ENCODE measurements at places on chromosomes 16 and 17.

- DNase-seq: no peak
Observed at GRCh38 chr16:2963723-2964474, at the start of gene KREMEN2. Gene KREMEN2, plus strand, starts transcription at chr16:2964275. Its CDS starts 246 bp downstream, at chr16:2964521.

- no peak for DNase-seq
Observed at GRCh38 chr16:1655909-1656807, 21.9 kb upstream of the JPT2 start.

DNA sequence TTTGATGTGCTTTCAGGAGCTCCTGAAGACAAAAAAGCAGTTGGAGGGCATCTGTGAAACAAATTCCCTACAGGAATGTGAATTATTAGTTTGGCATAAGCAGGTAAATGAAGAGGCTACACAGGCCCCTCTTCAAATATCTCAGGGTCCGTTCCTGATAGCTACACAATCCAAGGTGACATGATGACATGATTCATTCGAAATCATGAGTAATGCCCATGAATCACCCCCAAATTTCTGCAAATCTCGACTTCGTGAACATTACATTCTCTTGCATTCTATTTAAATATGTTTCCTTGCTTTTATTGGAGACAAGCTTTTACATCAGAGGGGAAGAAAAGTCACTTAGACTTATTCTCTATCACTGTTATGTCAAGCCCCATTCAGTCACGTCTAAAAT lies 22.3 kb downstream of the GAN start:
- no peak for DNase-seq

GRCh38 chr17:43094129-43094835 lies 30.9 kb downstream of the BRCA1 start:
- no peak for DNase-seq

GRCh38 chr16:86082418-86083030 lies 183.6 kb downstream of the IRF8 start:
- DNase-seq: no peak

- no peak for DNase-seq
Observed at GRCh38 chr16:68009157-68009735, 6.5 kb downstream of the DPEP2NB start.

DNA sequence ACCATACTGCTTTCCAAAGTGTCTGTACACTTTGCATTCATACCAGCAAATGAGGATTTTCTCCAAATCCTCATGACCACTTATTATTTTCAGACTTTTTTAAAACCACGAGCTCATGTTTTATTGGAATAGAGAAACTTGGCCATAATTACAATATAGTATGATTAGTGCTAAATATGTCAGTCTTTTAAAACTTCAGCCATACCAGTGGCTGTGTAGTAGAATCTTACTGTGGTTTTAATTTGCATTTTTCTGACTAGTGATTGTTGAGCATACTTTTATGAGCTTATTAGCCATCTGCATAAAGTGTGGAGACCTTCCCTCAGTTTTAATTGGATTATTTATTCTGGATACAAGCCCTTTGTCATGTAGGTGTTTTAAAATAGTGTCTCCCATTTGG lies 57.8 kb downstream of the NLK start:
- DNase-seq: no peak

DNA sequence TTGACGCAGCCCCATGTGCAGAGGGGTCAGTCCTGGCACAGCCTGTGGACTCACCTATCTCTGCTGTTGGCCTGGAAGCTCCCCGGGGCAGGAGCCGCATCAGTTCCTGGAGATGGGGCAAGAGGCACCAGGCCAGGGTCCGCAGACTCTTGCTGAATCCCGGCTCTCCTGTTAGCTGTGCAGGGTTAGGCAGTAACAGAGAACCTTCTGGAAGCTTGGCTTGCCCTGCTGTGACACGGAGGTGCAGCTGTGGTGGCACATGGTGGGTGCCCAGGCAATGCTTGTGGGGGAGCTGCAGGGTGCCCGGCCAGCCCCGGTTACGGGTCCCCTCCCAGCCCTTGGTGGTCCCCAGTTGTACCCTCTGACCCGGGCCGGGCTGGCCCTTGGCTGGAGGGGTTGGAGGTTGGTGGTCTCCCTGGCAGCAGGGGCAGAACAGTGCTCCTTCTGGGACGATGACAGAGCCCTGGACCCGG lies 26.0 kb upstream of the ZNF469 start:
- no peak for DNase-seq

DNA sequence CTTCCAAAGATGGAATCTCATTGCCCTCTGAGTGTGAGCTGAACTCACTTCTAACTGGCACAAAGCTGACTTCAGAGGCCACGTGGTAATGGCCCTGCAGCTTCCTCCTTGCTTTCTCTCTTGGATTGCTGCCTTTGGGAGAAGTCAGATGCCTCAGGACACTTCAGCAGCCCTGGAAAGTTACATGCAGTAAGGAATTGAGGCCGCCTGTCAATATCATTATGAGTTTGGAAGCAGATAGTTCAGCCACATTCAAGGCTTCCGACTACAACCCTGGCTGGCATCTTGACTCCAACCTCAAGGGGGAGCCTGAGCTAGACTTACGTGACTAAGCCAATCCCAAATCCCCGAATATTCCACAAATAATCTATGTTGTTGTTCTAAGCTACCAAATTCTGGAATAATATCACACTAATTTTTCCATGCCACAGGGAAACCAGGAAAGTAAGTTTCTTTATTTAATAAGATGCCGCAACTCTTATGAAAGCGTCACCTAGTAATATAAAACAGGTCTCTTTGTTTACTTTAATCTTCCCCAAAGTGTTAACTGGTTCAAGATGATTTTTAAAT lies 13.6 kb downstream of the CEP20 start:
- no peak for DNase-seq

GRCh38 chr17:4342535-4342934 lies 23.9 kb downstream of the UBE2G1 start:
- no peak for DNase-seq

- DNase-seq: no peak
Observed at GRCh38 chr16:50599494-50599893, 51.3 kb downstream of the NKD1 start.

- DNase-seq: no peak
Observed at GRCh38 chr17:65550075-65550662, 11.3 kb downstream of the AXIN2 start.

DNA sequence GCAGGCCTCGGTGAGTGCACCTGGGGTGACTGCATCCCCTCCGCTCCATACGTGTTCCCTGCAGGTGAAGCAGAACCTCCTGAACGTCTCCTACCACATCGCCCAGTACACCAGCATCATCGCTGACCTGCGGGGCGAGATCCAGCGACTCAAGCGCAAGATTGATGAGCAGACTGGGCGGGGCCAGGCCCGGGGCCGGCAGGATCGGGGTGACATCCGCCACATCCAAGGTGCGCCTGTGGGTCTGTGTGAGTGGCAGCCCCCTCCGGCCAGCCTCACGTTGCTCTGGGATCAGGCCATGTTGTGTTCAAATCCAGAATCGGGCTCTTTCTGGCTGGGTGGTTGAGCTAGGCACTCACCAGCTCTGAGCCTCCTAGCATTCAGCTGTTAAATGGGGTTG lies 12.5 kb downstream of the BTBD17 start:
- DNase-seq: no peak

DNA sequence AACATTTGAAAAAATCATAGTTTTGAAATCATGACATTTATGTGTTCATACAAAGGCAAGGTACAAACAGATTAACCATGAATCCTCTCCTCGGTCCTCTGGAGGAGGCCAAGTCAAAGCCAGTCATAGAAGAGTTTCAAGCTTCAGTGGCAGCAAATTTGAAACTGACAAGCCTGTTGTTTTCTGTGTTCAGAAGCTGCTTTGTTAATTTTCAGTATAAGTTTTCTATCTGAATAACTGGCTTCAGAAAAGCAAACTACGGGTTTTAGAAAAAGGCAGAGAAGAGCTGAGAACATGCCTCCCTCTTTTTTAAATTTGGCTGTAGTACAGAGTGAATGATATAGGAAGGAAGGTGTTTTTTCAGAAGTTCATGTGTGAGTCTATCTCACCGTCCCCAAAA lies 79.6 kb upstream of the CLEC18B start:
- DNase-seq: no peak

- no peak for DNase-seq
Observed at GRCh38 chr17:77297693-77298666, 157.2 kb downstream of the SEC14L1 start.

GRCh38 chr17:79366988-79367571 lies 243.8 kb downstream of the RBFOX3 start:
- no peak for DNase-seq

DNA sequence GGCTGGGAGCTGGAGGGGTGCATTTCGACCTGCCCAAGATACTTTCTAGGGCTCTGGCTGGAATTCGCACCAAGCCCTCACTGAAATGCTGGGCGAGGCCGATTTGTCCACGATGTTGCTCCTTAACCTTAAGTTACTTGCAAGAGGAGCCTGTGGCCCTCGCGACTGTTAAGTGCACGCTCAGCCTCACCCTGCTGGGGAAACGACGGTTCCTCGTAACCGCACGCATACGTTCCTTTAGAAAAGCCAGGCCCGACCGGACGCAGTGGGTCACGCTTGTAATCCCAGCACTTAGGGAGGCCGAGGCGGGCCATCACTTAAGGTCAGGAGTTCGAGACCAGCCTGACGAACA lies 607 bp upstream of the NCOR1 start:
- peak; percentile 14 for DNase-seq

DNA sequence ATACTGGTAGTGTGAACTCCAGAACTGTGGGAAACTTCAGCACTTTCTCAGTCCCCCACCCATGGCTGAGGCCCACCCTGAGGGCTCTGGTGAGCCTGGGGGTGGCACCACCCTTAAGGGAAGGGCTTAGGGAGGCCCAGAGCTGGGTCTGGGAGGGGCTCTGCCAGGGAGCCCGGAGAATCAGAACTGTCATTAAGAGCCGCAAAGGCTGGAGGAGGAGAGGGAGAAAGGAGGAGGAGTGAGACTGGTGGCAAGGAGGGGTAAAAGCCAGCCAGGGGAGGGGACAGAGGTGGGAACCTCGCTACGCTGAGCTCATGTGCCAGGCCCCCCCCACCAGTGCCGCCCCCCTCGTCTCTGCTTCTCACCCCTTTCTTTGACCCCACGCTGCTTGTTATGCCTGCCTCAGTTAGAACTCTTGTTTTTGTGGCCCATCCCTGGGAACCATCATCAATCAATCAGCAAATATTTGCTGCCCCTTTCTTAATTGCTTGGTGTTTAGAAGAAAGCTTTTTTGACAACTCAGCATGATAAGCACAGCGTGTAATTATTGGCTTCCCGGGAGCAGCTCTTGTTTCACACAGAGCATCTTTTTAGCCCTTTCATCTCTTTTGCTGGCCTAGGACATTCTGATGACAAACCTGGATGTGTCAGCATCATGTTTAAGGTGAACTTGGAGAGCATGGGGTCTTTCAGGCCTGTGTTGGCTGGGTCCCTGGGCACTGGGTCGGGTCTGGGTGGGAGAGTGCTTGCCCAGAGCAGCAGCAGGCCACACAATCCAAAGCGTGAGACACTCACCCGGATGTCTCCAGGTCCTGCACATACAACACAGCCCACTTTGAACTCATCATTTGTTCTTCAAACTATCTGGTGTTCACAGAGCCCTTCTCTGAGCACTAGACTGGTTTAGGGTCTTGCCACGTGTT lies 77.7 kb downstream of the NETO2 start:
- no peak for DNase-seq

DNA sequence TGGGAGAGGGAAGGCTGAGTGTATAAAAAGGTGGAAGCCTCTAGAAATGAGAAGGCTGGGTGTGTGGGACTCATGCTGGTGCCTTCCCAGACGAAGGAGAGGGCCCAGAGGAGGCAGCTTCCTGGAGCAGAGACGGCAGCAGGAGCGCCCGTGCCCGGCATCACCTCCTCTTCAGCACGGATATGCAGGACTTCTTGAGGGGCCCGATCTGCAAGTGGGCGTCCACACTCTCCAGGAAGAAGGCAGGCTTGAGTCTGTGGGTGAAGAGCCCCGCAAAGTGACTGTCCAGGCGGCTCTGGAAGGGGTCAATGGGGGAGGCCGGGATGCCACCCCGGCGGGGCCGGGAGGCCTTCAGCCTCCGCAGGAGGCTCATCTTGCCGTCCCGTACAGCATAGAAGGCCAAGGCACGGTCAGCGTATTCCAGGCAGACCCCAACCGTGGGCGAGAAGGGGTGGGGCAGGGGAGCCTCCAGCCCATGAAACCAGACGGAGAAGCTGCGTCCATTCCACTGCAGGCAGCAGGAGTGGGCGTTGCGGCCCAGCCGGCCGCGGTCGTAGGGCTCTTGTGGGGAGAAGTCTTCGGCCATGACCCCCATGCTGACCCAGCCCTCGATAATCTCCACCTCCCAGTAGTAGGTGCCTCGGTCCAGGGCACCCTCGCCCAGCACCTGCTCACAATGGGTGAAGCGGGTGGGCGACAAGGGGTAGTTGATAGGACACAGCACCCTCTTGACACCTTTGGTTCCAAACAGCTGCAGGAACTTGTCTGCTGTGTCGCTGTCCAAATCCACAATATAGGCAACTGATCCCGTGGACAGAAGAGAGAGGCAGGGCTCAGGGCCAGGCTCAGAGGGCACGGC lies 3.8 kb downstream of the TRIM47 start:
- no peak for DNase-seq

GRCh38 chr17:79695797-79696609 lies 34.7 kb upstream of the ENPP7 start:
- DNase-seq: no peak

DNA sequence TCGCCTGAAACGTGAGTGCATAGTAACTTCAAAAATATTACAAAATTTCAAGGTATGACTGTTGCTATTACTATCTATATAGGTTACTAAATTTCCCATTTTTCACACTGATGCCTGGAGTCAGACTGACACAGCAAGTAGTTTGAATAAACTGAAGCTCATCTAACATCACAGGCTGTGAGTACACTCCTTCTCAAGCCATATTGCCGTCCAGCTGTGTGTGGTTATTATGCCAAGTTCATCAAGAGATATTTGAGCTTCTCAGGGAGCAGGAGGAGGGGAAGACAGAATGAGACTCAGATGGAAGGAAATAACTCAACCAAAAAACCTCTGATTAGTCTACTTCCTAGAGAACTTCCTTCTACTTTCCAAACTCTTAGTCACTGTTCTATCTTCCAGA lies 473.9 kb downstream of the TOX3 start:
- DNase-seq: no peak

GRCh38 chr17:49973271-49973615 lies 4.3 kb downstream of the DLX4 start:
- DNase-seq: no peak

- peak; percentile 1 for DNase-seq
Observed at GRCh38 chr16:5490499-5490898, 392.9 kb upstream of the EEF2KMT start.
